COR-L47 (cell line): ENCODE measurements at places on chromosomes 2 and 18.
A peak's percentile ranks its signal among the peaks of the same experiment; 100 is the strongest.

DNA sequence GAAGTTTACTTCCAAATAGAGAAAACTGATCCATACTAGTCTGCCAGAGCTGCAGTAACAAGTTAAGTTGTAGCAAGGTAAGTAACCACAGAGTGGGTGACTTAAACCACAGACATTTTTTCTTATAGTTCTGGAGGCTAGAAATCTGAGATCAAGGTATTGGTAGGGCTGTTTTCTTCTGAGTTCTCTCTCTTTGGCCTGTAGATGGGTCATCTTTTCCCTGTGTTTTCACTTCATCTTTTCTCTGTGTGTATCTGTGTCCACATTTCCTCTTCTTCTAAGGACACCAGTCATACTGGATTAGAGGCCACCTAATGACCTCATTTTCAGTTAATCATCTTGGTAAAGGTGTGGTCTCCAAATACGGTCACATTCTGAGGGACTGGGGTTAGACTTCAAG, 142.9 kb upstream of the MEX3C start:
- DNase-seq, result no peak

- no peak for DNase-seq
Observed at GRCh38 chr18:48407358-48407757, 1.8 kb downstream of the ZBTB7C start.

- DNase-seq, result no peak
Observed at GRCh38 chr2:232979871-232980461, 33.1 kb downstream of the NGEF start.

GRCh38 chr2:127561371-127561770, 25.9 kb downstream of the MYO7B start:
- no peak for DNase-seq

- no peak for DNase-seq
Observed at GRCh38 chr2:20190876-20191713, 33.8 kb downstream of the SDC1 start.

- DNase-seq, result no peak
Observed at GRCh38 chr2:173401716-173402326, 47.1 kb downstream of the CDCA7 start.

DNA sequence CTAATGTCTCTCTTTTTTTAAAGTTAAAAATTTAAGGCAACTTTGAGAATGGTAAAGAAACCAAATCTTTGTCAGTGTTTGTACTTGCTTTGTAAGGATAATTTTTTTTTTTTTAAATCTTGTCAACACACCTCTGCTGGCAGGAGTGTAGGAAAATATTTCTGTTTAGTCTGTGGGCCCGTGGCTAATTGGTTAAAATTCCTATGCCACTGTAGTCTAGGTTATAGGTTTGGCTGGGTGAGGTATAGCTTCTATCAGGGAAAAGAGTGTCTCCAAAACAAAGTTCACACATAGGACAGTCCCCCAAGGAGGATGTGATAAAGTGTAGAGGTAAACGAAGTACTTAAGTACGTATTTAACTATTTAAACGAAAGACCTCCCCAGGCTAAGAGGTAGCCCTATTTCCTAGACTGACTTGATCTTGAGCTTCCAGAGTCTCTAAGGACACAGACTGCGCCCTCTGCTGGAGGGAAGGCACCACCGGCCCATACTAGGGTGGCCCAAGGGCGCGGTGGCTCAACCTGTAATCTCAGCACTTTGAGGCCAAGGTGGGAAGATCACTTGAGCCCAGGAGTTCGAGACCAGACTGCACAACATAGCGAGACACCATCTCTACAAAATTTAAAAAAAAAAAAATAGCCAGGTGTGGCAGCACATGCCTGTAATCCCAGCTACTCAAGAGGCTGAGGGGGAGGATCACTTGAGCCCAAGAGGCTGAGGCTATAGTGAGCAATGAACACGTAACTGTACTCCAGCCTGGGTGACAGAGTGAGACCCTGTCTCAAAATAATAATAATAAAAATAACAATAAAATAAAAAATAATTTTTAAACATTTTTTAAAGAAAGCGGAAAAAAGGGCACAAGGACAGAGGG, 8.9 kb downstream of the TEX44 start:
- DNase-seq, result peak; percentile 17

GRCh38 chr2:230318190-230319121, 8.5 kb upstream of the SP140L start:
- DNase-seq, result no peak

- no peak for DNase-seq
Observed at GRCh38 chr2:76211991-76212985, 501.6 kb upstream of the GCFC2 start.

DNA sequence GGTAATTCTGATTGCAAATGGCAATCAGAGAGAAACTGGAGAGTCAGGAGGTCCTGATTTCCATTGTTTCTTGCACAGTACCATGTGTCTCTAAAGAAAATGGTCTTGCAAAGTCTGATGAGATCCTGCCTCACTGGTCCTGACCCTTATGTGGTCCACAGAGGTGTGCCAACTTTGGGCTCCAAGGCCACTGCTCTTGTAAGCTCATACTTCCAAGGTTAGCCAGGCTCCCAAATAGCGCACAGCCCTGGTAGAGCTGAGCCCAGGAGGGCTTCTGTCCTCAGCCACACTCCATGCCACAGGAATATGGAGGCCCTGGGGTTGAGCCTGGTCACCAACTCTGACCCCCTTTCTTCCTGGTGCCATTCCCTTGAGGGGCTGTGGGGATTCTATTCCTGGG, 80.7 kb downstream of the SDC1 start:
- DNase-seq, result no peak

DNA sequence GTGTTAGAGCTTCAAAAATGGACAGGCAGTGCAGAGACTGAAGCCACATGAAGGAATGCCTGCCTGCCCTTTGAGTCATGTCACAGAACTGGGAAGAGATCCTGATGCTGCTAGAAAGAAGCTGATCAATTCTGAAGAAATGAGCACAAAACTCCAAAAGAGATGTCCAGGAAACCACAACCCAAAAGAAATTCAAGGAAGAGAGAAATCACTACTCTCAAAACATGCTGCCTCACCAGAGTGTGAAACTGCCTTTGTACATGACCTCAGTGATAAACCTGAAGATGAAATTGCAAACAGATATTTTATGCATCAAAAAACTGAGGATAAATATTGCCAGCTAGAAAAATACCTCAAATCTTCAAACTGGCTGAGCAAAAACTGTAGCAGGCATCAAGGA, 20.5 kb downstream of the USP40 start:
- no peak for DNase-seq
